NCI-H1694 treated with DMSO at 0.1 percent for 48 hours (cell line): ENCODE measurements at places on chromosomes 11 and 22.

DNA sequence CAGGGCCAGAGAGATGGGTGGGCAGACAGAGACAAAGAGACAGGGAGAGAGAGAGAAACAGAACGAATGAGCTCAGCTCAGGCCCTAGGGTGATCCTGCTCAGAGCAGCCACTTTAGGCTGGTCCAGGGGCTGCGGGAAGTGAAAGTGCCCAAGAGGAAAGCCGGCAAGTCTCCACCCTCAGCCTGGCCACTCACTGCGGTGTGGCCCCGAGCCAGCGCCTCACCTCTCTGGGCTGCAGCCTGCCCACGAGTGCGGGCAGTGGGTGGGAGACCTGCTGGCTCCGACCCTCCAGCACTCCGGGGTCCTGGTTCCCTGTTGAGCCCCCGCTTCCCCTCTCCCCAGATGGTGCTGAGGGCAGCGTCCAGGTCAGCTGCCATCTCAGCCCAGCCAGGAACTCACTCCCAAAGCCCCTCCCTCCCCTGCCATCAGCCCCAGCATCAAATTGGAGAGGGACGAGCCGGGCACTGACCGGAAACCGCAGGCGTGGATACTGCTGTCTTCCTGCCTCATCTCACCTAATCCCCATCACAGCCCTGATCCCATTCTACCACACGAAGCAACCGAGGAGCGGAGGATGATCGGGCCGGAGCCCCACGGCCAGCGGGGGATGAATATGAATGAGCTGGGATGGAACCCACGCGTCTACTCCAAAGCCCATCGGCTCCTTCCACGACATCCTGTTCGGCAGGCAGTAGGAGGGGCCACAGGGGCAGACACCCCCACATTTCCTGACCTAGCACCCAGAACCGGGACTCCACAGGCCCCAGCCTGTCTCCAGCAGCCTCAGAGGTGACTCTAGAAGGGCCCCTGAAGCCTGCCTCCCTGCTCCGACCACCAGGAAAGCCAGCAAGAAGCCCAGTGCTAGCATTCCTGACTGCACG lies 16.9 kb downstream of the ELFN2 start:
- DNase-seq = no peak

DNA sequence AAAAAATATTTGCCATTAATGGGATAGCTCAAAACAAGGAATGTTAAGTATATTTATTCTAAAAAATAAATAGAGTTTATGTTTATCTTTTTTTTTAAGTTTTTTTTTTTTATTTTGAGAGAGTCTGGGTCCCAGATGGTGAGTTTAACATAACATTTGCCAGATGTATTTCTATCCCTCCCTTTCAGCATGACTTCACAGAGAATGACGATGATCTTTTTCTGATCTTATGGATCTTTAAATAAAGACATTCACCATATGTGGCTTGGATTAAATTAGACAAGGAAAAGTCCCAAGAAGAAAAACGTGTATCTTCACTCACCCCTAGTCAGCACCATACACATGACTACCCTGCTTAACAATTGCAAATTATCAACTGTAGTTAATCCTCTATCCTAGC lies 839.8 kb upstream of the CNTN5 start:
- DNase-seq = no peak

- DNase-seq = no peak
These were observed 44.5 kb downstream of the SMCO4 start for GRCh38 chr11:93498641-93499040.

DNA sequence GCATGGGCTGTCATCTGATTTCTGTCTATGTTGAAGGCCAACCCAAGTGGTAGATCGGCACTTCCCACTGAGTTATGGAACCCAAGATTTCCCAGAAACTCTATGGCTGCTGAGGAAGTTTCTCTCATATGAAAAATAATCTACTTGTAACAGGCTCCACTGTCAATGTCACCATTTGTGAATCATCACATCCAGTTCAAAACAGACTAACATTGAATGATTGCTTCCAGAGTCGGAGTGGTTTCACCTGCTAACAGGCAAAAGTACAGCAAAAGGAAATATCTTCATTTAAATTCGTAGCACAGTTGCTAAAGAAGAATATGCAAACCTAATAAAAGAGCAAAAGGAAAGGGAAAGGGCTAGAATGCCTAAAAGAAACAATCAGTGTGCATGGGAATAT lies 12.8 kb downstream of the WT1 start:
- no peak for DNase-seq

- no peak for DNase-seq
These were observed 8.2 kb upstream of the MAFF start for GRCh38 chr22:38193580-38193979.

DNA sequence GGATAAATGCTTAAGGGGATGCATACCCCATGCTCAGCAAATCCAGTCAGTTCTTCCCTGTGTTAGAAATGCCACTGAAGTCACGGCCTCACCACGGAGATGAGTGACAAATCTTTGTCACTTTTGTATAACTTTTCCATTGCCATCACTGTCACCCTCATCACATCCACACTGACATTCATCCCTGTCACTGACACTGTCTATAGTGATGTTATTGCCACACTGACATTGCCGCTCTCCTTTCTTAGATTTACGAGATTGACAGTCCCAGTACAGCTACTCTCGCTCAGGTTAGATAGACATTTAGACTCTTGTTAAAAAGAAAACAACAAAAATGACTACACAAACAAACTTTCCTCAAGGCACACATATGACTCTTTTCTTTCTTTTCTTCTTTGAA lies 910.7 kb upstream of the CNTN5 start:
- DNase-seq = no peak

GRCh38 chr22:17243524-17243923 lies 24.3 kb upstream of the ADA2 start:
- no peak for DNase-seq

- DNase-seq = no peak
These were observed 2.0 kb downstream of the PRCP start for GRCh38 chr11:82898241-82898640.

GRCh38 chr11:120566176-120566575 lies 54.6 kb downstream of the GRIK4 start:
- no peak for DNase-seq

DNA sequence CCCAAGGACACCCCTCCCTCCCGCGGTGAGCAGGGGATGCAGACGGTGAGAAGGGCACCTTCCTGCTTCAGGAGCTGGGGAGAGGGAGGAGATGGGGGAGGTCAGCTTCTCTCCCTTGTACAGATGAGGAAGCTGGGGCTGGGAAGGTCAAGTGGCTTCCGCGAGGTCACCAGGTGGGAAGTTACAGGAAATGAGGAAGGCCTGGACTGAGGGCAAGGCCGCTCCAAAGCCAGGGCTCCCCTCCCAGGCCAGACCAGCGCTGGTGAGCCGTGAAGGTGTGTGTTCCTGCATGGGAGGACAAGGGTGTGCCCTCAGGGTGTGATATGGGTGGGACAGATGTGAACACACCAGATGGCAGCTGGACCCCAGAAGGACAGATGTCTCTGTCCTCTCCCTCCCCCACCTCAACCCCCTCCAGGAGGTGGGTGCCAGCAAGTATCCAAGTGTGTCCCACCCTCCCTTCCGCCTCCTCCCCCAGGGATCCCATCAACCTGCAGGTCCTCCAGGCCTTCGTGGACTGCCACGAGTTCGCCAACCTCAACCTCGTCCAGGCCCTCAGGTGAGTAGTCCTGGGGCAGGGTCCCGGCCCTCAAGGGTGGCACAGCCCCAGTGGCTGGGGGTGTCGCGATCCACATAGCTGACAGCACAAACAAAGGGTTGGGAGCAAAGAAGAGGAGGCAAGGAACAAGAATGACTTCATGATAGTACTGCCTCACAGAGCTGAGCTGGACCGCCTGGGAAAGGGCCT lies 16.6 kb downstream of the CYTH4 start:
- DNase-seq = no peak

DNA sequence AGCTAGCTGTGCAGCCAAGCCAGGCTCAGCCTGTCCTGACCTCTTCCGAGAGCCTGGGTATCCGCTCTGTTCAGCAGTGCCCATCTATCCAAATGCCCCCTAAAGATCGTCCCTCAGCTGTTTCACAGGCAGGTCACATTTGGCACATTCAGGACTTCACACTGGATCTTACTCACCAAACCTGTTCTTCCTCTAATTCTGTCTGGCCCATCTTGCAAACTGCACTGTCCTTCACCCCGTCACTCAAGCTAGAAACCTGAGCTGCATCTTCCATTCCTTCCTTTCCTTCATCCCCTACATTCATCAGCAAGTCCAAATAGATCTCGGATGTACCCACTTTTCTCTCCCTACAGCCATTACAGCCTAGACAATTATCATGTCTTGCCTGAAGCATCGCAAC lies 60.7 kb upstream of the CSNK2A3 start:
- DNase-seq = no peak

DNA sequence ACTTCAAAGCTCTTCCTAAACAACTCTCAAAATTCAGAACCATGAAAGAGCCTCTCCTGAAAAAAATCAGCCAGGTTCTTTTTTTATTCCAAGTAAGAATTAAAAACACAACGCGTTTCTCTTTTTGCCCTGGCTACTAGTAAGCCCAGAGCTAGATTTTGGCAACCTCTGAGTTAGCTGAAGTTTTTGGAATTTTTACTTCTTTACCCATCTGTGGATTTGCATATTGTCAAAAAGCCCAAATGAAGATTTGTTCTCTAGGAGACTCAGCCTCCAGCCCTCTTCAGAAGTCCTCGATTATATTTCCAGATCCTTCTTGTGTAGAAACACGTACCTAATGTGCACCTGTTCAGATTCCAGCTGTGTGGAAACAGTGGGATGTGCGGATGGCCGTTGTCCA lies 517.9 kb downstream of the TBC1D22A start:
- DNase-seq = no peak

DNA sequence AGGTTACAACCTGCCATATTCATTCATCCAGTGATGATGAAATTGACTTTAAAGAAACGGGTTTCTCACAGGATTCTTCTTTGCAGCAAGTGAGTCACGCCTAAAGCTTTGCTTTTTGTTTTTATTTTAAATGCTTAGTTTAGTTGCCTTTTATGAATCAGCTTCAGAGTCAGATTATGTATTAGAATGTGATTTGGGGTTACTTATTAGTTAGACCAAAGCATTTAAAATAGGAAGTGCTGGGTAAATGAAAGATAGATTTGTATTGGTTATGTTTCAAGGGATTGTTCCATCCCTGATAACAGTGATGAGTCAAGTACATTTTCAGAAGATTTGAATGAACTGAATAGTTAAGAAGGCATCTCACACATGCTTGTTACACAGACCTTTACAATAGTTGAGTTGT lies 101.3 kb upstream of the GAL start:
- DNase-seq = no peak

DNA sequence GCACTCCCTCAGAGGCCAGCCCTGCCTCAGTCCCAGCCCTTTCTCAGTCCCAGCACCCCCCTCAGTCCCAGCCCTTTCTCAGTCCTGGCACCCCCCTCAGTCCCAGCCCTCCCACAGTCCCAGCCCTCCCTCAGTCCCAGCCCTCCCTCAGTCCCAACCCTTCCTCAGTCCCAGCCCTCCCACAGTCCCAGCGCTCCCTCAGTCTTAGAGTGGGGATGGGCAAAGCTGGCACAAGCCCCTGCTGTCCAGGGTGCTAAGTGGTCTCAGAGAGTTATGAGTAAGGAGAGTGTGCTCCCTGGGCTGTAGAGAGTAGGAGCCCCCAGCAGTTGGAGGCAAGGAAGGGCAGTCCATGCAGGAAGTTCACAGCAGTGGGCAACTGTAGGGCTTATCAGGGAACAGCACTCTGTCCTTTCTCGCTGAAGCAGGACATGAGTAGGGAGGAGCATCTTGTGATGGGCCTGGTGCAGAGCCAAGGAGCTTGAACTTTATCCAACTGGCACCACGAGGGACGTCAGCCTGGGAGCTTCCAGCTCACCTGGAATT lies 51.4 kb upstream of the CRYBB3 start:
- no peak for DNase-seq

- DNase-seq = no peak
These were observed 47.5 kb upstream of the PICALM start for GRCh38 chr11:86116386-86116726.

DNA sequence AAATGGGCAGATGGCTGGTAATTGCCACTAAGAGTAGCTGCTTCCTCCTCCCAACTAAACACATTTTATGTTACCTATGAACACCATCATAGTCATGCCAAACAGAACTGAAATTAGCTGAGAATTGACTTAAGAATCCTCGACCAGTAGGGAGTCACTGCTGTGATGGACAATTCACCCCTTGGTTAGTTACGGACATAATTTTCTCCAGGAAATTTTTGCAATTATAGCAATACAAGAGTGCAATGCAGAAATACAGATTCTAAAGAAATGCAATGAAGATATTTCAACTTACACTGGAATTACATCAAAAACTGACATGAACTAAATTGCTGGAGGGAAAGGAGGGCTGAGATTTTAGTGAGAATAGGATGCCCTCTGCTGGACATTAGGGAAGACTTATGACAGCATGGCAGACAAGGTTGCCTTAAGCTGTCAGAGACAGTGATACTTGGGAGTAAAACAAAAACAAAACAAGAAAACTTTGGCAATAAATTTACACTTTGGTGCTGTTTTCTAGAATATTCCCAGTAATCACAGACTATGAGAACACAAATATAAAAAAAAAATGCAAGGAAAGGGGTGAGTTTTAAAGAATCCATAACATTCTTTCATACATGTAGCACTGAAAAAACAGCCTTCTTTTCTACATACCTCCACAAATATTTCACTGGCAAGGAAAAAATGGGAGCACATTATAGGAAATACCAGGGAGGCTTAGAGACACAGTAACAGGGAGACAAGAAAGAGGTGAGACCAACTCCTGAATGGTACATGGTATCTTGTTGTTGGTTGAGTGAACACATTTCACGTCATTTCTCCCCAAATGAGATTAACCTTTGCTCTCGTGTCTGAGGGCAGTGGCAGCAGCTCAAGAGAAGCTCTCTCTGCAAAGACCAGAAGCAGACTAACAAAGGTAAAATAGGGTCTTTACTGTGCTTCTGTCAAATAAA lies 11.2 kb upstream of the PPP2R1B start:
- DNase-seq = peak; percentile 32

- DNase-seq = no peak
These were observed 4.4 kb downstream of the INS start for GRCh38 chr11:2156416-2157182.

GRCh38 chr22:19197997-19198865 lies 19.7 kb upstream of the SLC25A1 start:
- DNase-seq = no peak

DNA sequence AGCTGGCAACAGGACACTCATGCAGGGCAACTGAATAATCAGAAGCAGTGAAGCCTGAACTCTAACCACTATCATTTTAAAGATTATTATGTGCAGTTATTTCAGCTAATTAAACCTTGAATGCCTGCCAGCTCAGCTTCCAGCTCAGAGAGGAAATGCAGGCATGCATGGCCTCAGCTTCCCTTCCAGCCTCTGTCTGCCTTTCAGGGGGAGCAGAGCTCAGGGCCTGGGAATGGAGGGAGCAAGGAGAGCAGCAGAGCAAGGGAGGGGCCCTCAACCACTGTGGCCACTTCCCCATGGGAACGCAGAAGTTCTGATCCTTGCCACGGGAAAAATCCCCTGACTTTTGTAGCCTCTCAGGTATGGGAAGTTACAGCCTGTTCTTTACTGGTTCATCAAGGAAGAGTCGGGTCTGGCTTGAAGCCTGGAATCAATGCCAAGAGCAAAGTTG lies 32.5 kb upstream of the APLNR start:
- peak; percentile 67 for DNase-seq

DNA sequence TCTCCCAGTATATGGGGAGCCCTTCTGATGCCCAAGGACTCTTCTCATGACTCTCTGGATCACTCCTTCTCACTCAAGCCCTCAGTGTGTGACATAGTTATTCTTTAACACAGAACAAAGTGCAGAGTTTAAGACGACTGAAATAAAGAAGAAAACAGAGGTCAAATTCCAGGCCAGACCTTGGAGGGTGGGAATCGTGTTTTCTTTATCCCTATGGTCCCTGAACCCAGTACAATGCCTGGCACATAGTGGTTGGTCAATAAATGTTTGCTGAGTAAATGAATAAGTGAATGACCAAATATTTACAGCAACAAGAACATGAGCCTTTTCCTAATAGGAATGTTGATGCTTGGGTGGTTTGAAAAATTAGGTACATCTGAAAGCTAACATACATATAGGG lies 28.8 kb downstream of the VSTM5 start:
- DNase-seq = no peak
